ENCODE measurements at places on chromosomes 5 and 9. TPM values are rescaled to one million over a fixed set of nuclear protein-coding genes. Genes with fewer than 3 reads are reported as not detected.

SLC46A2 gene
- polyA plus RNA-seq: not detected

- DNase-seq: no peak
Measured at GRCh38 chr9:19564396-19565061, 155.7 kb downstream of the ACER2 start.

GRCh38 chr5:127643607-127644006 lies 5.3 kb upstream of the CTXN3 start:
- DNase-seq: no peak

- no peak for DNase-seq
Measured at GRCh38 chr5:158056130-158056825, 197.3 kb upstream of the CLINT1 start.

DNA sequence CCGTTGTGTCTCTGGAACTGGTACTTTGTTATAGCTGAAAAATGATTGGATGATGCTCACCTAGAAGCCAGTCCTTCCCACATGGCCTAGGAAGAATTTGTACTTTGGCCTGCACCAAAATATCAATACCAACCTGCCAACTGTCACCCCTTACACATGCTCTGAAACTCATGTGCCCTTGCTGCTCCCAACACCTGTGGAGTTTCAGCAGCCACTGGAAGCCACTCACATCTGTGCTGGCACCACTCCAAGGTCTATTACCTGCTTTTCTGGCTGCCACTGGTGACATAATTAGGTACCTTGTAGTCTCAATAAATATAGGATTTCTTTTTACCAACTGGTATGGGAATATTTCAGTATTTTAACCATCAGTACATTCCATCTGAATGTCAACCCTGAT lies 363.6 kb downstream of the SH3GL2 start:
- DNase-seq: no peak

DNA sequence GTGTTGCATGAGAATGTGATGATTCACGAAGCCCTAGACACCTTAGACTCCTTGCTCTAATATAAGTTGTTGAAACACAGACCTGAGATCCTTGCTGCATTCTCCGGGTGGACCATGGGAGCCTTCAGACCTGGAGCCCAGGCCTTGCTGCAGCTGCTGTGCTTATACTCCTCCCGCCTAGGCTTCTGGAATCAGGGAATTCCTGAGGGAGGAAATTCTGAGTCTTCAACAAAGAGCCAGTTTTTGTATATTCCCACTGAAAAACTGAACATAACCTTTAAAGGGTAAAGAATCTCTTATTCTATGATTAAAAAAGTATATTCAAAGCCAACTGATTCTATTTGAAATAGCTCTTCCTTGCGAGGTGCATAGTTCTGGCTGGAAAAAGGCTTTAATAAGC lies 245.1 kb upstream of the ELAVL2 start:
- no peak for DNase-seq

DNA sequence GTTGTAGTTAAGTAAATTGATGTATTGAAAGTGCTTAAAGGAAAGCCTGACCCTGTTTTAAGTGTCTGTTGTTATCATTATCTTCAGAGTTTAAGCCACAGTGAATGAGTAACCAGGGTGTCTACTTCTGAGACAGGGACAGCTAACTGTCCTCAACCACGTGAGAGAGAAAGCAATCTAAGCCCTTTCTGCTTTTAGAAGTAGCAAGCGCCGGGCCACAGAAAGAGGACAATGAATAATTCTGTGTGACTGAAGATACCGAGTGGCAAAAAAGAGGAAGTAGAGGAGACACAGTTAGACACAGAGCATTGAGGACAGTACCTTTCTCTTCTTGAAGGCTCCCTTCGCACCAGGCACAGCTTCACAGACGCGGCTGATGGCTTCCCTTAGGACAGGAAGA lies 86.3 kb downstream of the S1PR3 start:
- no peak for DNase-seq

DNA sequence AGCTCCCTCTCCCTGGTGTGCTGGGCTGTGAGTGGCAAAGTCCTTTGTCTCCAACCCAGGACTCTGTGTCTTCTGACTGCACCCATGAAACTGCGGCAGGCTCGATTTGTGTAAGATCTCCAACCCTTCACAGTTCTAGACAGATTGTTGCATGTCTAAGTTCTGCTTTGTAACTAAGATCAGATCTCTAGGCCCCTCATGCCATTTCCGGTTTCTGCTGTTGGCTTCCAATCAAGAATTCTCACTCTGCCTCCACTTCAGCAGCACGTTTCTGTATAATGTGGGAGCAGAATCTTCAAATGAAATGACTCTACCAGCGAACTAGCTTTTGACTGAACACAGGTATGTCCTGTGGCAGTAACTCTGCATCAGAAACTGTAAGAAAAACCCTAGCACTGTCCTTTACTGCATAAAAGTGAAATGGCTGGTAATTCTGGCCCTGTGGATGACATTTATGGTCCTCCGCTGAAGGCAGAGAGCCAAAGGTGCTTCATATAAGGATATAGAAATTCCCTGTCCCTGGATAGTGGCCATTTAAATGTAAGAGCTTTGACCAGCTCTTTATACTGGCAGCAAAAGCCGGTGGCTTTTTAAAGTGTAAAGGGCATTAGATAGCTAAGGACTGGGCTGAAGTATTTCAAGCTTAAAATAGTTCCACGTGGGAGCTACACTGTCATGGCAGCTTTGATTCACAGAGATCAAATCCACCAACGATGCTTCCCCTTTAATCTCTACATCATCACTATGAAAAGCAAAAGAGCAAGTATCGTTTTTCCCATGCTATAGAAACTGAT lies 319.0 kb upstream of the CDH6 start:
- DNase-seq: no peak

GRCh38 chr5:53090229-53090628 lies 19.3 kb downstream of the MOCS2 start:
- DNase-seq: no peak

GRCh38 chr9:123348317-123348992 lies 7.5 kb upstream of the CRB2 start:
- DNase-seq: no peak

GRCh38 chr5:160047423-160047822 lies 38.5 kb downstream of the TTC1 start:
- DNase-seq: no peak

LMBRD2 gene
- 1.0 TPM for polyA plus RNA-seq

IL9 gene
- polyA plus RNA-seq: not detected

GRCh38 chr5:134975843-134976242 lies 8.1 kb downstream of the CATSPER3 start:
- DNase-seq: no peak

All from pancreas (tissue), 10 donors.